ENCODE measurements at places on chromosomes 7 and 10.

GRCh38 chr10:69401416-69401815, 15.3 kb downstream of the TACR2 start:
- DNase-seq = no peak

DNA sequence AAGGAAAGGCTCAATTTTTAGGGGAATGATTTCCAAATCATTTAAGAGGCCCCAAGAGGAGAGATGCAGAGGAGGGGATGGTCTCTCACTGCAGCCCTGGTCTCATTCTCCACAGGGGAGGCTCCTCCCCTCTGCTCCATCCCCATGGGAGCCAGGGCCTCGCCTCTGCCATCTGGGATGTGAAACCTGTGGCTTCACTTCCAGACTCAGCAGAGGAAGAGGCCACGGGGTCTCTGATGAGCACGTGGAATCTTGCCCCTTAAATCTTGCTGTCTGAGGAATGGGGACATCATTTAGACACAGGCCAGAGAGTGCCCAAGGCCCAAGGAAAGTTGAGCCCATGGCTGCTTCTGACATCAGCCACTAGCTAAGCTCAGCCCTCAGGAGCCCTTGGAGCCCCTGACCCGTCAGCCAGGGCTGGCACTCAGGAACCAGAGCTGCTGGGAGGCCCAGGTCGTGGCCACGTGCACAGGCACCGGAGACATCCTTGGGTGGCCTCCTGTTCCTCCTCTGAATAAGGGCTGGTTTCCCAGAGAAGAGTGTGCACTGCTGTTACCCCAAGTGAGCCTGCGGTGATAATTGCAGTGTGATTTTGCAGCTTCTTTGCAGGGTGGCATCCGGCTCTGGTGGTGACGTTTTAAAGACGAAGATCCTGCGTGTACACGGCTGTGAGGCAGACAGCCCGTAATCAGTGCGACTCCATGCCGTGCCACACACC, 50.5 kb downstream of the VIPR2 start:
- no peak for DNase-seq

DNA sequence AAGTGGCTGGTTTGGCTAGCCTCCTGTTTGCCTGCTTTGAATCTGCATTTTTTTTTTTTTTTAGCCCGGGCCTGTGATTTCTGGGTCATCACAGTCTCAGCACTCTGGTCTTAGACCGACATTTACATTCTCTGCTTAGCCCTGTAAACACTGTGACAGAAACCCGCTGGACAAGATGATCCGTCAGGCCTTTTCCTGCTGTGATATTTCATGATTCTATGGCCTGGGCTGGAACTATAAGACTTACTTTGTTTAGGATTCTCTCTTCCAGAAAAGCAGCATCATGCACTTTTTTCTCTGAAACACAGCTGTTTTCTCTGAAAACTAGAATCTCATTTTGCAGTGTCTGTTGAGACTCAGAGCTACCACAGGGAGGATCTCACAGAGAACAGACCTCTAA, 705.5 kb downstream of the GRID1 start:
- DNase-seq = no peak

DNA sequence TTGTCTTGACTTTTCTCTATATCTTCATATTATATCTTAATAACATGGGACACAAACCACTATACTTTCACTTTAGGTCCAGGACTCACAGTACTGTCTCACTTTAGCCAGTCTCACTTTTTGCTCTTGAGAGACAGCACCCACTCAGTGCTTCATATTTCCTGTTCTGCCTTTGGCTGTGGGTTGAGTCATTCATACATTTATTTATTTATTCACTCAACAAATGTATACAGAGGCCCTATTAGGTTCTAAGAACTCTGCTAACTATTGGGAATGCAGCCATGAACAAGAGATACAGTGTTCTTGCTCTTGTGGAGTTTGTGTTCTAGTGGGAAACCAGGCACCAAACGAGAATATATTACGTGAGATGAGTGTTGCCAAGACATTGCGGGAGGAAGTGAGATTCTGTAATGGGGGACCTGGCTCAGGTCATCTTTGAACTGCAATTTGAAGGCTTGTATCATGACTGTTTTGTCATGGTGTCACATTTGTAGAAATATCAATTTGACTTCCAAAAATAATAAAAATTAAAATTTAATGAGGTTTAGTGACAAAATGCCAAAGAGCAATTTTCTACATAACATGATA, 190.1 kb downstream of the SDHAF3 start:
- no peak for DNase-seq

DNA sequence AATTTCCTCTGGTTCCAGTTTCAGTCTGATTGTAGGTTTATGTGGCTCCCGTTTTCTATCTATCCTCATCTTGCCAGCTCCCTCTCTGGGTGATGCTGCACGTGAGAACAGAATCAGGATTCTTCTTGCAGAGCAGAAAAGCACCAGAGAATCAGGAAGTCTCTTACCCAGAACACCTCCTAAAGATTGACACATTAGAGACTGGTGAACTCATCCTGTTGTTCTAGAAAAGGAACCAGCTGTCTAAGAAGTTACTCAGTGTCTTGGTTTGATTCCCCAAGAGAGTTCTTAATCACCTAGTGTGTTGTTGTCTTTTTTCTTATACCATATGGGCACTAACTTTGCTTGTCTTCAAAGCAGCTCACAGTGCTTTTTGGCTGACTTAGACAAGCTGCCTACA, 152.4 kb downstream of the DGKI start:
- no peak for DNase-seq

DNA sequence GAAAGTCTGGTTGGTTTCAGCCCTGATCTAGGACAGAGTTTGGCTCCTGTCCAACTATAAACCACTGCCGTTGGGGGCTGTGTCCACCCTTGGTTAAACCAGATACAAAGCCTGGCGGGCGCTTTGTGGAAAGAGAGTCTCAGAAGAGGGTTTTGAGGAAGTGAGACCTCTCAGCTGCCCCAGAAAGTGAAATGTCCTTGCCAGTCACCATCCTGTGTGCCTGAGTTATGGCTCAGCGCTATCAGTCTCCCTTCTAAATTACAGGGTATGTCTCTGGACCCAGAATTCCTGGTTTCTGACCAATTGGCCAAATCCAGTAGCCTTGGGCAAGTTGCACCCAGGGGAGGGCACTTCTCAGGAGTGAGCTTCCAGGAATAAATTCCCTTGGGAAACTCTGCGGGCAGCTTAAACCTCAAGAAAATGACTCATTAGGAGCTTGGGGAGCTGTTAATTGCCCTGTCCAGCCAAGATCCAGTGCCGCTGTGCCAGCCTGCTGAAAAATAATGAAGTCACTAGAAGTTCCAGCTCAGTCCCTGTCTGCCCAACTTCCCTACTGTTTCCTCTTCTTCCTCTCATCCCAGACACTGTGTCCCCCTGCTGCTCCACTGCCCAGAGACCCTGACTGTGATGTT, 66.7 kb upstream of the PDZD8 start:
- DNase-seq = no peak

GRCh38 chr7:20783700-20784387, 2.8 kb downstream of the SP8 start:
- DNase-seq = no peak

- DNase-seq = no peak
Observed at GRCh38 chr7:2607122-2607922, 24.5 kb upstream of the TTYH3 start.

- DNase-seq = no peak
Observed at GRCh38 chr10:110643035-110643652, 992 bp upstream of the RBM20 start.

- no peak for DNase-seq
Observed at GRCh38 chr7:120114626-120115025, 158.3 kb upstream of the KCND2 start.

DNA sequence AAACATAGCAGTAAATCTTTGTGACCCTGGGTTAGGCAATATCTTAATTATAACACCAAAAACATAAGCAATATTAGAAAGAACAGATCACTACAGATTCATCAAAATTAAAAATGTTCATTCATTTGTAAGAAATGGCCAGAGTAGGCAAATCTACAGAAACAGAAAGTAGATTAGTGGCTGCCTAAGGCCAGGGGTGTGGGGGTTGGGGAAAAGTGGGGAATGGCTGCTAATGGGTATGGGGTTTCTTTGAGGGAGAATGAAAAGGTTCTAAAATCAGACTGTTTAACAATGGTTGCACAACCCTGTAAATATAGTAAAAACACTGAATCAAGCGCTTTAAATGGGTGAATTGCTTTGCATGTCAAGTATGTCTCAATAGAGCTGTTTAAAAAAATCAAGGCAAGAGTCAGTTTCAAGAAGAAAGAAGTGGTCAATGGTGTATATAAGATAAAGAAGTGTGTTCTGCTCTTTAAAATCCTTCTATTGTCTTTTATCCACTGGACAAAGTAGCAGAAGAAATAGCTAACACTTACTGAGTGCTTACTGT, 42.6 kb downstream of the CDK6 start:
- no peak for DNase-seq

DNA sequence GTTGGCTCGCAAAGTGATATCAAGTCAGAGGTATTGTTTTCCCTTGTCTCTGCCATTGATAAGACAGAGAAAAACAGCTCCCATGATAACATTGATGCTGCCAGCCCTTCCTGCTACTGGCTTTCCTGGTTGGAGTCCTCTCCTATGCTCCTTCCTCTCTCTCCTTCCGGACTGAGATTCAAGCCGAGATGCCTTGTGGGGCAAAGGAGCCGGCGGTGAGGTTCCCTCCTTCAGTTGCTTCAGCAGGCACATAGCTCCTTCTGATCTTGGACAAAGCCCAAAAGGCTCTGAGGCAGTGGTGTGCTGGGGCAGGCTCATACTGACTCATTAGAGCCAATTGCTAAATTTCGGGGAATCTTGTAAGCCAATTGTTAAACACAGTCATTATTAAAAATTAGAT, 8.8 kb upstream of the ZCCHC24 start:
- DNase-seq = no peak

GRCh38 chr10:32937911-32938424, 20.1 kb downstream of the ITGB1 start:
- DNase-seq = no peak

DNA sequence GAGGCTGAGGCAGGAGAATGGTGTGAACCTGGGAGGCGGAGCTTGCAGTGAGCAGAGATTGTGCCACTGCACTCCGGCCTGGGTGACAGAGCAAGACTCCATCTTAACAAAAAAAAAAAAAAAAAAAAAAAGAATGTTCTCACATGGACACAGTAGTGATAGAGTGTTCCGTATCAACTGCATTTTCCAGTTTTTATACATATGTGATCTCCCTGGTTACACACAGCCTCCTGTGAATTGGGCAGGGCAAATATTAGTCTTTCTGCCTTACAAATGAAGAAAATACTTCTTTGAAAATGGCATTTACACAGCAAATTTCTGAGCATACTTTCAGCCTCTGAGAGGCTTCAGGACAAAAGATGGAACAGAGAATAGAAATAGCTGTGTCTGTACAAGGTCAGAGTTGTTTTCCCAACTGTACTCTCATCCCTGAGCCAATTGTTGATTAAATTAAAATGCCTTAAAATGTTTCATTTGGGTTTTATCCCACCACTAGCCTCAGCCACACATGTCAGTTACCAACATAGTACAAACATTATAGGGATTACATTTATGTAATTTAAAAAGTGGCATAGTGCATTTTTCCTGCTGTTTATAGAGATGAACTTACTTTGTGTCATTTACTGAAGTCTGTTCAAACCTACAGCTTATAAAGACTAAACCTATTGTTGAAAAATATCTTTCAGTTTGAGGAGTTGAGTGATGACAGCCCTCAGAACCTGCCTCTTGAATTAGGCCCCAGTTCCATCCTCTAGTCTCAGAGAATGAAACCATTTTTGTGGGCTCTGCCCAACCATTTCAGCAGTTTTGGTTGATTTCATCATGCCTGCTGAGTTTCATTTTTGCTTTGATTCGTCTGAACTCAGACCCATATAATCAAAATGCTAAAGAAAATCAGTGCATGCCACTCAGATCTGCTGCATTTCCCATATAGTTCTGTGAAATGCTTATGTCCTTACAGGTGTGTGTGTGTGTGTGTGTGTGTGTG, 609.4 kb upstream of the C7orf33 start:
- no peak for DNase-seq

DNA sequence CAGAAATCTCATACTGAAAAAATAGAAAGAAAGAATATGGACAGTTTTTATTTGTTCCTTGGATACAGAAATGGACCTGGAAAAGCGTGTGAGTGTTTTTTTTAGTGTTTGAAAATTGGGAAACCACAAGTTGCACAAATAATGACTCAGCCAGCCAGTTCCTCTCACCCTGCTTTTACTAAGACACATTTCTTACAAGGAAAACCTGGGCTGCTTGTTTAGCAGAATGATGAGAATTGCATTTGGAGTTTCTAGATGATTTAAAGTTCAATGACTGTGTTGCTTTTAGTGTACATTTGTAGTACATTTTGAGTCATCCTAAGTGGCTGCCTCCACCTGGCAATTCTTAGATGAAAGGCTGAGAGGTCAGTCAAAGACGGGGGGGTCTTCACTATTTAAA, 218.7 kb downstream of the ABCA13 start:
- no peak for DNase-seq

DNA sequence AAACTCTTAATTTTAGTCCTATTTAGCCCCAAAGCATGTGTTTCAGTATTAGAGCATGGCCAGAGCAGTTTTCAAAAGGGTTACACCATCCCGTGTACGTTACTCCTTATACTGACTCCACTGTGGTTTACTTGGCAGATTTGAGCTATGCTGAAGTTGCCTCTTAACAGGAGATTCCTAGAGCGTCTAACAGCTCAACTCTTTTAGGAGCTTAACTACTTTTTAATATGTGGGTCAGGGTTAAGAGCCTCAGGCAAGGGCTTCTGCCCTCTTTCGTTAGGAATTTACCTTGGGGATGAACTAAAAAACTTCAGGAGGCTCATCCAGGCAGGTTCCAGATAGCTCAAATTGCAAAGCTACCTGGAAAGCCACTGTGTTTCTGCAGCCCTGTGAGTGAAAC, 674.8 kb upstream of the C7orf33 start:
- no peak for DNase-seq

GRCh38 chr7:158315881-158316280, 271.7 kb downstream of the PTPRN2 start:
- DNase-seq = no peak

DNA sequence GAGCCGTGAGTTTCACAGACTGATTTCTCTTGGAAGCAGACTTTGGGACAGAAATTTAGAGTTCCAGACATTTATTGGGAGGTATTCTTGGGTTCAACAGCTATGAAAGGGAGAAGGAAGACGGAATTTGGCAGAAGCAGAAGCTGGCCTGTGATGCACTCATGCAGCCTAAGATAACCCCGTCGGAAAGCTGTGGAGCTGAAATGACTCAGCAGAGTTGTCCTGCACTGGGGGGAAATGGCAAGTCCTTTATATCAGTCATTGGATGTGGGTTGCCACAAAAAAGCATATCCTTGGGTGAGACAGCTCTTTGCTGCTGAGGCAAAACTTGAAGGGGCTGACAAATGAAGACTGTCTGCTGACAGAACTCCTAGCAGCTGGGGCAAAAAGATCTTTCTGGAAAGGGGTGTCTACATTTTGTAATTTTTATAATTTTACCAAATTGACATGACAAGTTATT, 11.5 kb upstream of the MICU1 start:
- peak; percentile 17 for DNase-seq

- DNase-seq = no peak
Observed at GRCh38 chr10:63865210-63865609, 344.0 kb downstream of the REEP3 start.

GRCh38 chr10:72831696-72832409, 61.7 kb upstream of the OIT3 start:
- DNase-seq = no peak
